Colonic mucosa (tissue), 4 donors: ENCODE measurements at places on chromosomes 3 and 15.

DNA sequence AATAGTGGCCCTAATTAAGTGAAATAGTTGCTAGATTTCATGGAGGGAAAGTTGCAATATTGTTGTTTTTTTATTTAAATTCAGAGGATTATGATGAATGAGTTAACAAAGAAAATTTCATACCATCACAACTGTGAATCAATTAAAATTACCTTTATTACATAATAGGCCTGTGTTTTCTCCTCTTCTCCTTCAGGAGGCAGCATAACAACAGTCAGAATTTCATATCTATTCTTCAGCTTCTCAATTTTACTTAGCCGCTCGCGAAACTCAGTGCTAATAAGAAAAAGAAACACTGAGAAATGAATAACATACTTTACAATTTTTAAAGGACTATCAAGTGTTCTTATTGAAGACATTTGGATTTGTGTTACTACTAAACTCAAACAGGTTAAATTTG is 29.4 kb downstream of the TTC14 start:
- no peaks in the 10 kb centered on the region for H3K36me3 ChIP-seq
- no peak overlapping the region for H3K27ac ChIP-seq
- H3K4me3 ChIP-seq, result no peak overlapping the region
- H3K4me1 ChIP-seq, result no peaks in the 10 kb centered on the region
- no peak for DNase-seq

DNA sequence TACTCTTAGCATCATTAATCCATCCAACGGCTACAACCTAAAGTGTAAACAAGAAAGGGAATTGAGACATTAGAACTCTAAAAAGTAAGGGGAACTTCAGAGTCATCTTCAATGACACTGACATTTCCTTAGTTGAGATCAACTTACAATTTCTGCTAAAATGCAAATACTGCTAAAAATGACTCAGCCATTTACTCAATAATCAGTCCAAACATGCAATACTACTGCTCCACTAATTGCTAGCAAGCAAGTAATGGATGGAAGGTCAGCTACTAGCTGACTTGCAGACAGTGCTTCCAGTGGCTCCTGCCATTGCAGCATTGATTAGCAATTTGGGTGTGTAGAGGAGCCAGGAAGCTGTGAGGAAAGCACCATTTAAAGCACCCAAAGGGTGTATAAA is 28.4 kb downstream of the CD200R1L start:
- no peak overlapping the region for H3K27ac ChIP-seq
- no peaks in the 10 kb centered on the region for H3K36me3 ChIP-seq
- no peaks in the 10 kb centered on the region for H3K27me3 ChIP-seq
- H3K4me3 ChIP-seq, result no peak overlapping the region
- DNase-seq, result no peak

DNA sequence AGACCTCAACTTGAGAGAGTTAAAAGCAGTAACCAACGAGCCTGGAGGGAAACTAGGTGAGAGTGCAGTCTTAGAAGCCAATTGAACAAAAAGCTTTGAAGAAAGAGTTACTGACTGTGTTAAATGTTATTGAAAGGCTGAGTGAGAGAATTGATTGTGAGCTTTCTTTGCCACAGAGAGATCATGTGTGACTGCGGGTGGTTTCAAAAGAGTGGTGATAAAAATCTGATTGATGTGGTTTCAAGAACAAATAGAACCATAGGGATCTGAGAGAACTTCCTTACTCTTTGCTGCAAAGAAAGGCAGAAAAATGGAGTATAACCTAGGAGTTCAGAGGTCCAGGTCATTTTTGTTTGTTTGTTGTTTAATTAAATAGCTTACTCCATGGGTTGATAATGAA is 759.9 kb upstream of the ALCAM start:
- H3K27ac ChIP-seq, result no peak overlapping the region
- H3K36me3 ChIP-seq, result no peaks in the 10 kb centered on the region
- no peak for DNase-seq
- H3K4me1 ChIP-seq, result no peaks in the 10 kb centered on the region
- H3K4me3 ChIP-seq, result no peak overlapping the region

DNA sequence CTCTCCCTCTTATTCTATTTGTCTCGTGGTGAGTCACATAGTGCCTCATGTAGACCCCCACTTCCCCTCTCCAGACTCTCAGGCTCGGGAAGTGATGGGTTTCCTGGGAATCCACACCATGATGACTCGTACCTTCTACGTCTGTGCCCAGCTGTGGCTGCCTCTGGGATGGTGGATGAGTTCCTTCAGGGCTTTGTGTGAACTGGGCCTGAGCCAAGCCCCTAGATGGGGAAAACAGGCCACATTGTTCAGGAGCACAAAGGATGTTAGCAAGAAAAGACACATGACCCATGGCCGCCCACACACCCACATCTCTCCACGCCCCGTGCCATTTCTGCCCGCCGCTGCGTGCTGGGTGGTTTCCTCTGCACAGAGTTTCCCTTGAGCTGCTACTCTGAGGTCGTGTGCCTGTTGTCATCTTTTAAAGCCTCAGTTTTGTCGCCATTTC is 10.5 kb downstream of the ISG20 start:
- no peaks in the 10 kb centered on the region for H3K36me3 ChIP-seq
- H3K4me1 ChIP-seq, result peaks cover 17% of the 10 kb centered on the region

DNA sequence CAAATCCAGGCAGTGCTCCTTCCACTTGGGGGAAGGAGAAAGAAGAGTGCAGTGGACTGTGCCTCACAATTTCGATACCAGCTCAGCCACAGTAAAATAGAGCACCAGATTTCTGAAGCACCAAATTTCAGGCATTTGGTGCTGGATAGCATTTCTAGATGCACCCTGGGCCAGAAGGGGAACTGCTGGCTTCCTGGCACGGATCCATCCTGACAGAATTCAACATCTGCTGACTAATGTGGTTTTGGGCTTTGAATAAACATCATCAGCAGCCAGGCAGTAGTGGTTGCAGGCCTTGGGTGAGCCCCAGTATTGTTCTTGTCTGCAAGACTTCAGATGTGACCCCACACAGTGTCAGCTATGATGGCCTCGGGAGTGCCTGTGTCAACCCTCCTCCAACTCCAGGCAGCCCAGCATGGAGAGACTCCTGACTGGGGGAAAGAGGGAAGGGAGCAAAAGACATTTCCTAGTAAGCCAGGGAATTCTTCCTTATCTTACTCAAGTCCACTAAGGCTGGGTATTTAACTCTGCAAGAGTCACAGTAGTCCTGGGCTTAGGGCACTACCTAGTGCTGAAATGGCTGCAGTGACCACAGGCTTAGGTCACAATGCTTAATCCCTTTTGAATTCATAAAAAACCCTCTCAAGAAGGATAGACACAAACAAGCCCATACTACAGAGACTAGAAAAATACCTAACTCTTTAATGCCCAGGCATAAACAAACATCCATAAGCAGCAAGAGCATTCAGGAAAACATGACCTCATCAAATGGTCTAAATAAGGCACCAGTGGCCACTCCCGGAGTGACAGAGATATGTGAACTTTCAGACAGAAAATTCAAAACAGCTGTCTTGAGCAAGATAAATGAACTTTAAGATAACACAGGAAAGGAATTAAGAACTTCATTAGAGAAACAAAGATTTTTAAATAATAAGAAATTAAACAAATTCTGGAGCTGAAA is 74.7 kb downstream of the SPATA16 start:
- no peaks in the 10 kb centered on the region for H3K4me1 ChIP-seq
- no peaks in the 10 kb centered on the region for H3K36me3 ChIP-seq
- H3K4me3 ChIP-seq, result no peak overlapping the region

GRCh38 chr3:136984837-136985236 is 27.1 kb downstream of the IL20RB start:
- DNase-seq, result peak; percentile 81
- H3K36me3 ChIP-seq, result no peaks in the 10 kb centered on the region
- H3K4me3 ChIP-seq, result no peak overlapping the region
- H3K27ac ChIP-seq, result peak overlapping the region; percentile 61
- no peaks in the 10 kb centered on the region for H3K27me3 ChIP-seq
- H3K4me1 ChIP-seq, result no peaks in the 10 kb centered on the region

- no peak overlapping the region for H3K27ac ChIP-seq
- no peak for DNase-seq
- H3K4me3 ChIP-seq, result no peak overlapping the region
- no peaks in the 10 kb centered on the region for H3K27me3 ChIP-seq
- H3K4me1 ChIP-seq, result peaks cover 12% of the 10 kb centered on the region
These were observed 43.0 kb upstream of the IDH2 start for GRCh38 chr15:90145259-90145658.

- H3K27me3 ChIP-seq, result no peaks in the 10 kb centered on the region
- peak overlapping the region; percentile 98 for H3K27ac ChIP-seq
- H3K36me3 ChIP-seq, result no peaks in the 10 kb centered on the region
- DNase-seq, result peak; percentile 37
- H3K4me1 ChIP-seq, result peaks cover 25% of the 10 kb centered on the region
- peak overlapping the region; percentile 96 for H3K4me3 ChIP-seq
These were observed 750 bp downstream of the SLC33A1 start for GRCh38 chr3:155853214-155854140.

DNA sequence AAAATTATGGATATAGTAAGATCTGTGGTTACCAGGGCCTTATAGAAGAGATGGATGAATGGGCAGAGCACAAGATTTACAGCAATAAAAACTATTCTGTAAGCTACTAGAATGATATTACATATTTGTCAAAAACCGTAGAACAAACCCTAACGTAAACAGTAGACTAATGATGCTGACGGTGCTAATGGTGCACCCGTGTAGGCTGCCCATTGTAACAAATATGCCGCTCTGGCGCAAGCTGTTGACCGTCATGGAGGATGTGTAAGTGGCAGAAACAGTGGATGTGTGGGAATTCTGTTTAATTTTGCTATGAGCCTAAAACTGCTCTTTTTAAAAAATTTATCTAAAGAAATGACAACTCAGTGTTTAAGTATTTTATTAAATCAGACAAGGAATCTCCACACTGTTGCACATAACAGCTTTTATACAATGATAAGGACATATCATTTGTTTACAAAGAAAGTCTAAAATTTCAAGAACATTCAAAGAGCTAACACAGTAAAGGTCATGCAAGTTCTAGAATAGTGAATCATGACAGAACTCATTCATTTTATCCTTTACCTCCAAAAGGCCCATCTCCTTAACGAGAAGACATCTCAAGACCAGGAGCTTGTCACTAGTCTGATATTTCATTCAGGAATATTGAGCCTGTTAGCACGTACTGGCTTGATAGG is 32.8 kb downstream of the TFRC start:
- H3K4me1 ChIP-seq, result no peaks in the 10 kb centered on the region
- H3K36me3 ChIP-seq, result peaks cover 25% of the 10 kb centered on the region
- DNase-seq, result no peak
- no peak overlapping the region for H3K4me3 ChIP-seq

DNA sequence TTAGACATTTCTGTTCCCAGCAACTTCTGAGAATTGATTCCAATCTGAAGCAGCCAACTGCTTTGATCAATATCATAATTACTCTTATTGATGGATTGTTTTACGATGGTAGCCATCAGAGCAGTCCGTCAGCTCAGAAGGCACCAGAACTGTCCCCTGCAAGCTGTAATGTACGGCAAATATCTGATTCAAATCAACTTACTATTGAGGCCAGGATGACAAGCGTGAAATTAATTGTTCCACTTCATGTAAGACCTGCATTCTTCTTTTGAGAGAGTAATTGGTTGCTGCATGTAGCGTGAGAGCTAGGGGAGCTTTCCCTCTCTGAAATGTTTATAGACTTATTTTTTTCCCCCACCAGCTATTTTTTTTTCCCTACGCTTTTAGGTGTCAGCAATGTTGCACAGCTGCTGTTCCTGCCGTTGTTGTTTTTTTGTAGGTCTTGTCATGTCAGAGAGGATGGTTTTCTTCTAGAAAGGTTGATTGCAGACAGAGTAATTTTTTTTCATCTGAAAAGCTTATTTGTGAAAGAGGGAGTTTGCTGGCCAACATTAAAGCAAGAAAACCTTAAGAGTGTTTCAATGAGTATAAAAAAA is 134.9 kb downstream of the CACNA2D3 start:
- no peaks in the 10 kb centered on the region for H3K36me3 ChIP-seq
- no peak overlapping the region for H3K27ac ChIP-seq
- H3K4me3 ChIP-seq, result no peak overlapping the region
- H3K4me1 ChIP-seq, result no peaks in the 10 kb centered on the region
- H3K27me3 ChIP-seq, result no peaks in the 10 kb centered on the region

GRCh38 chr15:52557274-52557641 is 11.6 kb downstream of the ARPP19 start:
- H3K27ac ChIP-seq, result no peak overlapping the region
- H3K36me3 ChIP-seq, result no peaks in the 10 kb centered on the region
- no peaks in the 10 kb centered on the region for H3K4me1 ChIP-seq
- DNase-seq, result no peak
